D721Med (cell line): ENCODE measurements at places on chromosomes 12 and 14.

- DNase-seq, result no peak
Observed at GRCh38 chr12:122807651-122808050, 27.6 kb upstream of the HIP1R start.

GRCh38 chr12:4268329-4269181, 5.0 kb upstream of the CCND2 start:
- no peak for DNase-seq

DNA sequence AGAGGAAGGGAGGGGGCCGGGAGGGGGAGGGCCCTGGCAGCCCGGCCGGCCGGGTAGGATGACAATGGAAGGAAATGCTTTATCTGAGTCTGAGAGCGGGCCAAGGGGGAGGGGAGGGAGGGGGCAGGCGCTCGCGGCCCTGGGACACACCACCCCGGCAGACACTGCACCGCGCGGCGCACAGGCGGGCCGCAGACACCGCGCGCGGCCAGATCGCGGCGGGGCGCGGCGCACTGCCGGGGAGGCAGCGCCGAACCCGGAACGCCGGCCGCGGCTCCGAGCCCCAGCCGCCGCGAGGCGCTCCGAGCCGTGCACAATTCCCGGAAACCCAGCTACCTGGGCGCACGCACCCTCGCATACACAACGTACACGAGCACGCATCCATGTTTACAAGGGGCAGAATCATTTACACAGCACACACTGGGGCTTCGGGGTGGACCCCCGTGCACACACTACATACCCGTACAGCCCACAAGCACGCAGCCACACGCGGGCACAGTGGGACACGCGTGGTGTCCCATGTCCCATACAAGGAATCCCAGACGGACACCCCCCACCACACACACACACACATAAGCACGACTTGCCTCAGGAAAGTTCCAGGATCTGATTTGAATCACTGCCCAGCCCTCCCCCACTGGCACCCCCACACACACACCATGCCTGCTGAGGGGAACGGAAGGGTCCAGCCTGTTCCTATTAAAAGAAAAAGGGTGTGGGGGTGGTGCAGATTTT, at the start of gene HDAC7:
Gene HDAC7, minus strand, starts transcription at position 8 of the 735 bp plus-strand sequence. CDS start 118 bp downstream, outside the sequence.
- DNase-seq, result peak; percentile 74

GRCh38 chr14:23469906-23470403, 452 bp downstream of the NGDN start:
- no peak for DNase-seq

GRCh38 chr12:79451978-79452377, 238.8 kb downstream of the PAWR start:
- no peak for DNase-seq

- no peak for DNase-seq
Observed at GRCh38 chr14:105217774-105218173, 30.6 kb upstream of the BTBD6 start.

DNA sequence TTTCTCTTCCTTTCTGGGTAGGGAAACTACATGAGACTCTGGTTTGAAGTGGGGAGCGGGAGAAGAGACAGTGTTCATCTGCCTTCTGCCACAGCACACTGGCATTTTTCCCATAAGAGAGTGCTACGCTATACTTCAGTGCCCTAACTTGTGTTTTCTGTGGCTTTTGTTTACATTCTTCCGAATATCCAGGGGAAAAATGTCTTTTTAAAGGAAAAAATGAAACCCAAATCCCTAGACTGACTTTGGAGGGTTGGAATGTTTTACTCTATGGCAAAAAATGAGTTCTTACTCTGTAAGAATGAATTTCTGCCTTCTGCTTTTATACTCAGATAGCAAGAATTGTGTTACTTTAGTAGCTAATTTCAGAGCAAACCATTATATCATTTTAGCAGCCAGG, 88.1 kb upstream of the TMEM263 start:
- DNase-seq, result no peak

GRCh38 chr14:23362200-23362599, 2.8 kb downstream of the EFS start:
- no peak for DNase-seq

DNA sequence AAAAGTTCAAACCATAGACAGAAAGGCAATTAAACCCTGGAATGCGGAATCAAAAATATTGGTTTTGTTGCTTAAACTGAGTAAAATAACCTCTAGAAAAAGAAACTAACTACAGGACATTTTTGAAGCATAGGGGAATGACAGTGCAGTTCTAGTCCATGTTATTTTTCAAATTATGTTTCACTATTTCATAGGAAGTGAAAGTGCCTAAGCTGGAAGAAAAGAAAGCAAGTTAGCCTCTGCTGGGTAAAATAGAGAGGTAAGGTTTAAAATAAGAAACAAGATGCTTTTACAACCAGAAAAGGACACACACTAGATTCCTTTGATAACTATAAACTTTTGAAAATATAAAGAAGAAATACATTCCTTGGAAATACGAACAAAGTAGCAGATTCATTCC, 1.1 kb downstream of the CLECL1 start:
- DNase-seq, result no peak

DNA sequence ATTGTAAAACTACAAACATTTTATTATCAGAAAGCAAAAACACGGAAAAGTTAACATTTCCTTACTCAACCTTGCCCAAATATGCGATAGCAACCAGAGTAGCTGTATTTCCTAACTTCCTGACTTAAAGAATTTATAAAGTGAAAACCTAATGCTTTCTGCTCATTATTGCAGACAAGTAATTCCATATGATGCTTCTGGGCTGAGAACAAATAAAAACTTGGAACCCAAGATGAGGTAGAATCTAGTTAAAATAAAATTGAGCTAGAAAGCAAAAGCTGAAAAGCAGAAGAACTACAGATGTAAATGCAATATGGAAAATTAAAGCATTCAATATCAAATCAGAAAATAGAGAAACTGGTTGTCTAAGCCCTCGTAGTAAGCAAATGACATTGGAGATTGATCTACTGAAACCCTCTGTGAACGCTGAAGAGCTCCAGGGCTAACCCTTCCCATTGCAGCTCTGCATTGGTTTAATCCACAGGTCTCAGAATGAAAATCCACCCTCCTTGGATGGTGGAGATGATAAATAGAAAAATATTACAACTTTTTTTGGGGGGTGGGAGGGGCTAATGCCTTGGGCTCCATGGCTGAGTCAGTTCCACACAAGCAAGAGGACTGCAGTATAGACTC, 40.7 kb downstream of the CORO1C start:
- DNase-seq, result no peak

GRCh38 chr12:92608151-92609091, 94.4 kb upstream of the PLEKHG7 start:
- DNase-seq, result no peak

DNA sequence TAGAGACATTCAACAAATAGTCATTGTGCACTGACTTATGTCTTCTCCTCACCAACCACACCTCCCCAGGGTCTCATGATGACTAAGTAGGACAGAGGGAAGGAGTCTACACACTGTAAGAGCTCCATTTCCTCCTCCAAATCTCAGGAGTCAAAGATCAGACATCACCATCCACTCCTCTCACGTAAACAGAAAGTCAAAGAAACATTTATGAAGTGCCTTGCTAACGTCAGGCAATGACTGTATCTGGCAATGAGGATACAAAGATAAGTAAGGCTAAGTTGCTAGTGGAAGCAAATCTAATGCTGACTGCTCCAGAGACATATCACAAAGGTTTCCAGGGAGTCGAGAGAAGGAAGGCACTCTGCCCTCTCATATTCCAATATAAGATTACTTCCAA, 88.9 kb downstream of the SLC2A13 start:
- no peak for DNase-seq

GRCh38 chr12:105026411-105026810, 40.3 kb downstream of the NOPCHAP1 start:
- no peak for DNase-seq

DNA sequence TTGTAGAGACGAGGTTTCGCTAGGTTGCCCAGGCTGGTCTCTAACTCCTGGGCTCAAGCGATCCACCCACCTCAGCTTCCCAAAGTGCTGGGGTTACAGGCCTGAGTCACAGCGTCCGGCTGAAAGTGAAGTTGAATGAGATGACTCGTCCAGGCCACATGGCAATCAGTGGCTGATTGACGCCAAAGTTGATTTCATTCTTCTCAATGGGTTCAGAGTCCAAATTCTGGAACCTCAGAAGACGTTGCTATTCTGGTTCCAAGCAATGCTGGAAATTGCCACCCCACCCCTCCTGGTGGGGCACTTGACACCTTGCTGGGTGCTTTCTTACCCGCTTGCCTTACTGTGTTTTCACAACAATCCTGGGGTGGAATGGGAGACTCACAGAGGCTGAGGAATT, 14.9 kb downstream of the ABCB9 start:
- no peak for DNase-seq

GRCh38 chr14:60332869-60333268, 83.8 kb downstream of the PPM1A start:
- no peak for DNase-seq

DNA sequence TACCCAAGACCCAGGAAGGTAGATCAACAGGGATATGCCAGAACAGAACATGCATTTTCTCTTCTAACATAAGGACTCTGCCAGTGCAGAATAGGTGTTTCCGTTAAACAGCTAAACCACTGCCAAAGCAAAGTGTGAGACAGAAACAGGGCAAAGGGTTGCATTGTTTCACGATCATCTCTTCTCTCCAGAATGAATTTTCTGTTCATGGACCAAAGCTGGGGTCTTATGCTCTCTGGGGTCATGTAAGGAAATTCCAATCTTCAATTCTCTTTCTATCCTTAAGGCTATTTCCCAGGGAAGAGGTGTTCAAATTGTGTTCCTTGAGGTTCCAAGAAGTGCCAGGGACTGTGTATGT, 10.9 kb downstream of the PSMB5 start:
- DNase-seq, result no peak

GRCh38 chr14:49058511-49058910, 527.7 kb downstream of the RPS29 start:
- DNase-seq, result no peak

DNA sequence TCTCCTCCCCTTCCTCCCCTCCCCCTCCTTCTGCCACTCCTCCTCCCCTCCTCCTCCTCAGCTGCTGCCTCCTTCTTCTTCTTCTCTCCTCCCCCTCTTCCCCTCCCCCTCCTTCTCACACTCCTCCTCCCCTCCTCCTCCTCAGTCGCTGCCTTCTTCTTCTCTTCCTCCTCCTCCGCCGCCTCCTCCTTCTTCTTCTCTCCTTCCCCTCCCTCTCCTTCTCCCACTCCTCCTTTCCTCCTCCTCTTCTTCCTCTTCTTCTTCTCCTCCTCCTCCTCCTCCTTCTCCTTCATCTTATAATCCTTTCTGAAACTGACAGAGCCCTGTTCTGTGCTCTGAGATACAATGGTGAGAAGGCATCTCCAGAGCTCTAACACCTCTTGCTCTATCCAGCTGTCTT, 73.1 kb upstream of the DCD start:
- DNase-seq, result no peak

GRCh38 chr14:53023325-53023724, 72.5 kb upstream of the FERMT2 start:
- no peak for DNase-seq

DNA sequence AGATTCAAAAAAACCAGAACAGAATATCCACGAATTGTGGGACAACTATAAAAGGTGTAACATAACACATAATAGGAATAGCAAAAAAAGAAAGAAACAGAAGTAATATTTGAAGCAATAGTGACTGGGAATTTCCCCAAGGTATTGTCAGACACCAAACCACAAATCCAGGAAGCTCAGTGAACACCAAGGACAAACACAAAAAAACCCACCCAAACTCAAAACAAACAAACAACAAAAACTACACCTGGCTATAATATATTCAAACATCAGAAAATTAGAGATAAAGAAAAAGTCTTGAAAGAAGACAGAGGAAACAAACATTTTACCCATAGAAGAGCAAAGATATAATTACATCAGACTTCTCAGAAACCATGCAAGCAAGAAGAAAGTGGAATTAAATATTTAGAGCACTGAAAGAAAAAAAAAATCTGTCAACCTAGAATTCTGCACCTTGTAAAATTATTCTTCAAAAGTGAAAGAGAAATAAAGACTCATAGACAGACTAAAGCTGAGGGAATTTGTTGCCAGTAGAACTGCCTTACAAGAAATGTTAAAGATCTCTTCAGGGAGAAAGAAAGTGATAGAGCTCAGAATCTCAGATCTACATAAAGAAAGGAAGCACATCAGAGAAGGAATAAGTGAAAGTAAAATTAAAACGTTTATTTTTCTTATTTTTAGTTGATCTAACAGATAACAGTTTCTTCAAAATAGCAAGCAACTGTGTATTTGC, 12.1 kb upstream of the HMGA2 start:
- no peak for DNase-seq

DNA sequence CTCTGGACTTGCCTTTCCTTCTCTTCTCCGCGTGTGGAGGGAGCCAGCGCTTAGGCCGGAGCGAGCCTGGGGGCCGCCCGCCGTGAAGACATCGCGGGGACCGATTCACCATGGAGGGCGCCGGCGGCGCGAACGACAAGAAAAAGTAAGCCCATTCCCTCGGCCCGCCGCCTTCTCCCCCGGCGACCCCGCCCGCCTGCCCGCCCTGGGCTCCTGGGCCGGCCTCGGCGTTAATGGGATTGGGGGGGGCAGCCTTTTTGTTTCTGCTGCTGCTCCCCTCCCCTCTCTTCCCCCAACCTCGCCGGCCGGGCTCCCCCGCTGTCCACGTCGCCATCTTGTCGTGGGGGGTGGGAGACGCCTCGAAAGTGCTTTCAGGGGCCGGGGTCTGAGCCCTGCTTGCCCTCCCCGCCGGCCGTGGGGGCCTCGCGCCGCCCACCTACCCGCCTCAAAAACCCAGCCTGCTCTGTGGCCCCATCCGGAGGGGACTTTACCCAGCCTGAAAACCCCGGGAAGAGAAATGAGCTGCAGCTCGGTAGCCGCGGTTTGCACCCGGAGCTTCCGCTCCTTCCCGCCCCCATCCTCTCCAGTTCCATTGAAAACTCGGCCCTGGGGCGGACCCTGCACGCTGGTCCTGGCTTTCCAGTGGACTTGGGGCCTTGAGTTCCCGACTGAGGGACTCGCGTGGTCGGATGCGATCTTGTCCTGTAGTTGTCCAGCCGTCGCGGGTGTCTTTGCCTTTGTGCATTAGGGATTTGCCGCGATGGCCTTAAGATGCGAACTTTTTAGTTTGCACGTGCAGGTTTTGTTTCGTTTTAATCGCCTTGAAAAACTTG, 598 bp downstream of the HIF1A start:
- no peak for DNase-seq

DNA sequence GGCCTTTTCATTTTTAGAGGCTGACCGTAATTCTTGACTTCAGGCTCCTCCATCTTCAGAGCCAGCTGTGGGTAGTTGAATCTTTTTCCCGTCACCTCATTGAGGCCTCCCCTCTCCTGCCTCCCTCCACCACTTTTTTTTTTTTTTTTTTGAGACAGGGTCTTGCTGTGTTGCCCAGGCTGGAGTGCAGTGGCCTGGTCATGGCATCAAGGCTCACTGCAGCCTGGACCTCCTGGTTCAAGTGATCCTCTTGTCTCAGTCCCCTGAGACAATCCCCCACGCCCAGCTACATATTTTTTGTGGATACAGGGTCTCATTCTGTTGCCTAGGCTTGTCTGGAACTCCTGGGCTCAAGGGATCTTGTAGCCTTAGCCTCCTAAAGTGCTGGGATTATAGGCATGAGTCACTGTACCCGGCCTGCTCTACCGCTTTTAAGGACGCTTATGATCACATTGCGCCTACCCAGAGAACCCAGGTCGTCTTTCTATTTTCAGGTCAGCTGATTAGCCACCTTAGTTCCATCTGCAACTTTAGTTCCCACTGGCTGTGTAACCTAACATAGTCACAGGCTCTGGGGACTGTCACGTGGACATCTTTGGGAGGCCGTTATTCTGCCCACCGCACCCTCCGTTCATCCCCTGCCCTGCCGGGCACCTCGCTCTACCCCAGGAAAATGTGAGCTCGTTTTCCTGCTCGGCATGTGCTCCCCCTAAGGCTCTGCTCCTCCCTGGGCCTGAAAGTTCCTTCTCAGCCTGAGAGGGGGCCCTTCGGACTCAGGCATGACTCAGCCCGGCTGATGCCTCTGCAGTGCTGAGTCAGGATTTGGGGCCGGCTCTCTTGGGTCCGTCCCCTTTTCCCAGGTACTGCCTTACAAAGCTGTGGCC, 13.4 kb downstream of the TNFAIP2 start:
- DNase-seq, result no peak
